ENCODE measurements at places on chromosomes 16 and 17.

DNA sequence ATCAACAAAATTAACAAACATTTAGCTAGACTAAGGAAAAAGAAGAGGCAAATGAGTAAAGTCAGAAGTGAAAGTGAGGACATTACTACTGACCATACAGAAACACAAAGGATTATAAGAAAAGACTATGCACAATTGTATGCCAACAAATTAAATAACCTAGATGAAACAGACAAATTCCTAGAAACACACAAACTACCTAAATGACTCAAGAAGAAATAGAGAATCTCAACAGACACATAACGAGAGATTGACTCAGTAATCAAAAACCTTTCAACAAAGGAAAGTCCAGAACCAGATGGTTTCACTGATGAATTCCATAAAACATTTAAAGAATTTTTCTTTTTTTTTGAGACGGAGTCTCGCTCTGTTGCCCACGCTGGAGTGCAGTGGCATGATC lies 35.7 kb upstream of the MYLK3 start:
- no peak for DNase-seq

GRCh38 chr16:29315916-29316517 lies 90.5 kb downstream of the NPIPB11 start:
- DNase-seq = no peak

- no peak for DNase-seq
These were observed 892 bp downstream of the RBFOX3 start for GRCh38 chr17:79609673-79610645.

DNA sequence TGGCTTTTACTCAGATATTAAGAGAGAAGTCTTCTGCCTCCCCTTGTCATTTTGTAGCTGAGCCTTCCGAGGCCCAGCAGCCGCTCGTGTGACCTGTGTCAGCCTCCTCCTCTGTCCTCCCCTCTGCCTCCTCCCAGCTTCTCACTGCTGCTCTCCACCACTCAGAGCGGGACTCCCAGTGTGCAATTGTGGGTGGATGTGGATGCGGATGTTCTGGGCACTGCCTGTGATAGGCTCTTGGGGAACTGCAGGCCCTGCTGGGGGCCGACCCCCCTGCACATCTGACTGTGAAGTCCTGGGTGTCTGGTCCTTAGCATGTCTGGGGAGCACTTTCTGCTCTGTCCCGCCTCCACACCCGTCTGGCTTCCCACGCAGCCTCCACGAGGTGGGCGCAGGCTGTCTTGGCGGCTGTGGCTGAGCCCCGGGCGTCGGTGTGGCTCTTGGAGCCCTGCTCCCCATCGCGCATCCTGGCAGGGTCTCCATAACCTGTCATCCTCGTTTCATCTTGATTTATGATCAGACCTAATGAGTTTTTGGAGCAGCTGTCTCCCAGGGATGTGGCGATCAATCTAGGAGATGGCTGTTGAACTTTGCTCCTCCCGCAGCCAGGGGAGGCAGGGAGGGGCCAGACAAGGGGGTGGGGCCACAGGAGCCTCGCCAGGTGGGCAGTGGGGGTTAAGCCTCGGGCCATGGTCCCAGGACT lies 28.1 kb downstream of the GRIN2C start:
- no peak for DNase-seq

GRCh38 chr16:89115216-89115861 lies 21.7 kb downstream of the ACSF3 start:
- peak; percentile 48 for DNase-seq

DNA sequence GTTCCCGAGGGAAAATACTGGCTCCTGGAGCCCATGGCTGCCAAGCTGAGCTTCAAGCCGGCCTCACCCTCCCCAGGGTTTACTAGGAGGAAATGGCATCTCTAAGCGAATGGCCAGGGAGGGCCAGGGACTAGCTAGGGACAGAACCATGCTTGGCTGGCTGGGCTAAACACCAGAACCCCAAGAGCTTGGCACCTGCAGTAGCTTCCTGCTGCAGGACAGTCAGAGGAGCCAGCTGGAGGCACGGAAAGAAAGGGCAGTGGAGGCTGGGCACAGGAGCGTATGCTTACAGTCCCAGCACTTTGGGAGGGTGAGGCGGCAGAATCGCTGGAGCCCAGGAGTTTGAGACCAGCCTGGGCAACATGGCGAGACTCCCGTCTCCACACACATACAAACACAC lies 33.7 kb downstream of the PEMT start:
- no peak for DNase-seq

DNA sequence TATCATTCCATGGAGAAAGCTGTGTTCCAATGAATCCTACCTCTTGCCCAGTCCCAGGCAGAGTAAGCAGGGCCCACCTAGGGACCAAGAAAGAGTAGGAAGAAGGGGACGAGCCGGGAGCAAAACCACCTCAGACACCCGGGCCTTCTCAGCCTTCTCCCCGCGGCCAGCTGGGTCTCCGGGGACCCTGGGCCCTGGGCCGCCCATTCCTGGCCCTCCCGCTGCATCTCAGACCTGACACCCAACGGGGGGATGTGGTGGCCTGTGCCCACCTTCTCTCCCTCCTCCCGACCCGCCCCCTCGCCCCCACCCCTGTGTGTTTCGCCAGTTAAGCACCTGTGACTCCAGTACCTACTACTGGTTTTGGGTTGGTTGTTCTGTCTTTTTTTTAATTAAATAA lies 11.4 kb upstream of the CACNG1 start:
- no peak for DNase-seq

- peak; percentile 64 for DNase-seq
These were observed 9.6 kb downstream of the GALK1 start for GRCh38 chr17:75755205-75755901.

GRCh38 chr16:16864536-16864935 lies 485.6 kb downstream of the NPIPA7 start:
- DNase-seq = no peak

GRCh38 chr17:3870871-3871306 lies 22.0 kb downstream of the CAMKK1 start:
- DNase-seq = no peak

GRCh38 chr17:66437476-66438026 lies 135.1 kb downstream of the PRKCA start:
- DNase-seq = no peak

GRCh38 chr16:83554096-83554495 lies 253.7 kb upstream of the HSBP1 start:
- DNase-seq = no peak

GRCh38 chr16:84853534-84853933 lies 33.7 kb downstream of the CRISPLD2 start:
- no peak for DNase-seq

DNA sequence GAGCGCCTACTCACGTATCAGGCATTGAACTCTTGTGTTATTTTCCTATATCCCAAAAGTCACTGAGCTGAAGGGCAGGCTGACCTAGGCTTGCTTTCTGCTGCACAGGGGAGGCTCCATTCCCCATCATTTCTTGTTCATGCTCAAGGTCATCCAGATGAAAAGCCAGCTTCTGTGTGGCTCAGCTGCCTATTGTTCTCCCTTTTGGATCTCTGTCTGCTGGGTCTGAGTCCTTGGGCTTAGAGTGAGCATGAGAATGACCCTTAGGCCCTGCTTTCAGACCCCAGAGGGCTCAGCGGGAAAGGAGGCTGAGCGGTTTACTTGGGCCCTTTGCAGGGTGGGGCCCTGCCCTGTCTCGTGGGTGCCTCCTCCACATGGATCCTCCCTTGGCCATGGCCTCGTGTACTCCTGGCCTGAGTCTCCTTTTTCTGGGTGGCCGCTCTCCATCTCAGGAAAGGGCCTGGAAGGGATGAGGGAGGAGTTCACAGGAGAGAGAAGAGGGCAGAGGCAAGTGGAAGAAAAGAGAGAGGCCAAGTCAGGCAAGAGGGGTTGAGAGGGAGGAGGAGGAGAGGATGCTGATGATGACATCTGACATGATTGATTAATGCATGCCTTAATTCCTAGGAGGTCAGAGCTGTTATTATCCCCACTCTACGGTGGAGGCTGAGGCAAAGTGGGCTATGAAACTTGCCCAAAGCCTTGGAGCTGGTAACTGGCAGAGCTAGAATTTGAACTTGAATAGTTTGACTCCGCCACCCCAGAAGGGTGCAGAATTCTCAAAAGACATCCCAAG lies 19.8 kb upstream of the MAP3K14 start:
- no peak for DNase-seq

DNA sequence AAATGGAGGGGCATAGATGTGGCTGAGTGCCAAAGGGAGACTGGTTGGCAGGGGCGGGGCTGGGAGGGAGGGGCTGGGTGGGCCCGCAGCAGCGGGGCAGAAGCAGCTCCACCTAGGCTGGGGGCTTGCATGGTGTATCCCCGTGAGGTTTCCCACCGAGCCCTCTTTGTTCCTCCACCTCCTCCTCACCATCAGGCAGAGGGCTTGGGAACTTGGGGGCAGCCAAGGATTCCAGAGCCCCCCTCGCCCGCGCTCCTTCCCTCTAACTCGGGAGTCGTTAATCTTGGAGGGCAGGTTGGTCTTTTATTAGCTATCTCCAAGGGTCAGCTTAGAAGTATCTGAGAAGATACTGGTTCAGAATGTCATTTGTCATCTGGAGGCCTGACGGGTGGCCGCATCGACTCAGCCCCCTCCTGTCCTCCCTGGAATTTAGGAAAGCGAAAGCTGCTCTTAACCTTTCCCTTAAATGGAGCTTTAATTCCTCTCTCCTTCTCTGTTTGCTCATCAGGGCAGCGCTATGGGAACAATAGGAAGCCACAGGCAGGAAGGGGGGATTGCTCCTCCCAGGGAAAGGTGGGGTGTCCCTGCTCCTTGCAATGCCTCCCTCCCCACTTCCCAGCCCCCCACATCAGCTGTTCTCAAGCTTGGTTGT lies 274.3 kb upstream of the XYLT1 start:
- no peak for DNase-seq

- DNase-seq = no peak
These were observed 8.4 kb downstream of the YWHAE start for GRCh38 chr17:1391577-1391976.

- no peak for DNase-seq
These were observed 4.1 kb upstream of the SALL1 start for GRCh38 chr16:51155199-51155607.

- peak; percentile 96 for DNase-seq
These were observed 40.7 kb downstream of the ACTG1 start for GRCh38 chr17:81471818-81472456.

- DNase-seq = no peak
These were observed at the start of gene TNFRSF17 for GRCh38 chr16:11964761-11965551. TSS of gene TNFRSF17 (plus strand) at chr16:11965210. CDS start at chr16:11965325, 115 bp downstream.

- no peak for DNase-seq
These were observed 125.9 kb downstream of the OR1D5 start for GRCh38 chr17:2937331-2938003.

- DNase-seq = no peak
These were observed 2.3 kb downstream of the TOP2A start for GRCh38 chr17:40415390-40415789.

DNA sequence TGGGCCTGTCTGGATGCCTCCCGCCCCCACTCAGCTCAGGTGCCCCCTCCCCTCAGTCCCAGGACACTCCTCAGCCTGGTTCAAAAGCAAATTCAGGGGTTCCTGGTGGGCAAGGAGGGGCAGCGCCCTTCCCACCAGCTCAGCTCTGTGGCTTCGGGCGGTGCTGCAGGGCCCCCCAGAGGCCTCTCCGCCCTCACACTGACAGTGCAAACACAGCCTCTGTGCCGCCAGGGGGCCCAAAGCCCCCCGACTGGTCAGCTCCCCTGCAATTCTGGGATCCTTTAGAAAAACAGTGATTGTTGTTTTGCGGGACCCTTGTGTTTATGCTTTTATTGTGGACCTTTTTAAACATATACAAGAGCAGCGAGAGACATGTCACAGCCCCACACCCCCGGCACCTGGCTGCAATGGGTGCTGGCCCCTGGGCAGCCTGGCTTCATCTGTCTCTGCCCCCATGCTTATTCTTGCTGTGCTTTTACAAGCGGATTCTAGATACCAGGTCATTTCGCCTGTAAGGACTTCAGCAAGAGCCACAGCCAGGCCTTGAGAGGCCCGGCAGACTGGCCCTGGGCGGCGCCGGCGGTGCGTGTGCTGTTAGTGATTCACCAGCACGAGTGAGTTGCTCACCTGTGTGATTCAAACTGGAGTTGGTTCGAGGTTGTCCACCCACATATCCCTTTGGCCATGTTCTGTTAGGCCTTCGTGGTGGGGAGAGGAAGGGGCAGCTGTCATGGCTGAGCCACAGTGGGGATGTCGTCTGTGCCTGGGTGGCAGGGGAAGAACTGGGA lies 21.2 kb downstream of the ZNF469 start:
- no peak for DNase-seq

GRCh38 chr17:39939588-39940419 lies 12.3 kb downstream of the LRRC3C start:
- peak; percentile 77 for DNase-seq

- no peak for DNase-seq
These were observed 48.2 kb upstream of the STH start for GRCh38 chr17:45950888-45951287.

- no peak for DNase-seq
These were observed 9.9 kb downstream of the ITPRIPL2 start for GRCh38 chr16:19123535-19124178.

GRCh38 chr17:64651889-64652288 lies 10.2 kb downstream of the SMURF2 start:
- no peak for DNase-seq
